ENCODE measurements at places on chromosomes 6 and 20.

- no peak for DNase-seq
Observed at GRCh38 chr6:110428153-110428552, 12.8 kb upstream of the DDO start.

DNA sequence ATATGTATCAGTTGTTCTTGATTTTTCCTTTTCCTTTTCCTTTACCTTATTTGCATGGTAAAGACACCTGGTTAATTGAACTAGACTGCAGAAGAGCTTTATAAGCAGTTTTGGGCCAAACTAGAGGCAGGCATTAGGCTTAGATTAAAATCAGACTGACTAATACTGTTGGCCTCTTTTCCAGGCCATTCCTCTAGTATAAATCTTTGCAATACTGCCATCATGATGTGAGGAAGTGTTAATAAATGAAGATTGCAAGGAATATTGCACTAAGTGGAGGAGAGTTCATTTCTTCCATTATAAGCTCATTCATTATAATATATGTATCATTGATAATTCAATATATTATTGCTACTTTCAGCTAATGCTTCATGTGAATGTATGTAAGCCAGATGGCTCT is 163.8 kb downstream of the MMUT start:
- no peak for DNase-seq

DNA sequence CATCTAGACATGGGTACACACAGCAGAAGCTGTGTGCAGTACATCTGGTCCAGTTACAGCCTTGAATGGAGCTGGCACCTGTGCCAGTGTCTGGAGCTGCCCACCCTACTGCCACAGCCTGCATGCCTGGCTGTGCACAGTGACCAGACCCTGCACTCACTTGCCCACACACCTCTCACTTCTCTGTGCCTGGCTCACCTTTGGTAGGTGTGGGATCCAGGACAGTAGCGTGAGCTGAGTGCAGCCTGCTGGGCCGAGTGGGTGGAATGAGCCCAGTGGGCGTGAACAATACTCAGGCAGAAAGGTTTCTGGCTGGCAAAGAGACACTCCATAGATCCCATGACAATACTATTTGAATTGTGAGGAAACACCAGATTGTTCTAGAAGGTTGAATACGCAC is 839.5 kb upstream of the FLRT3 start:
- no peak for DNase-seq

DNA sequence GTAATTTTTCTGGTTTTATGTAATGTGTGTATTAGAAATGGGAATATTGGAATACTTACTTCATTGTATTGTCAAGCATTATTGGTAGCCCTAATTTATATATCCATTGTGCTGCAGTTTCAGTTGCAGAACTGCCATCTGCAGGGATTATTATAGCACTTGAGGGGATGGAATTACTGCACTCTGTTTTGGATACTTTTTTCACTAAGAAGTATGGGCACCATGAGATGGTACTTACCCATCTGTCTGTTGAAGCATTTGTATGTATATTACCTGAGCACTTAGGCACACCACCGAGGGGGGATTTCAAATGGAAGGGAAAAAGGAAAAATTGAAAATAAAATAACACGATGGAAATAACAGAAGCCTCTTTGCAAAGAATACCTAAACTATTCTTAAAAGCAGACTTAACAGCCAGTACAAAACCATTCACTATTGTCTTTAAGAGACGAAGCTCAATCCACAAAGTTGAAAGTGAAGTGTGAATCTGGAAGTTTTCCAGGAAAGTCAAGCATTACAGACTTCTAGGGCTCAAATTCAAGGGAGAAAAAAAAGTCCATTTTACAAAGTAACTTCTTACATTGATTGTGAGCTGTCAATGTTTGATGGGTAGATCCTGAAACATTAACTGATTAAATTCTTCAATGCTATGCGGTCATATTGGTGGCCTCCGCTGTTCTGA is 318.7 kb downstream of the SOX4 start:
- no peak for DNase-seq

- no peak for DNase-seq
Observed at GRCh38 chr6:130760006-130760405, 67.2 kb upstream of the SMLR1 start.

DNA sequence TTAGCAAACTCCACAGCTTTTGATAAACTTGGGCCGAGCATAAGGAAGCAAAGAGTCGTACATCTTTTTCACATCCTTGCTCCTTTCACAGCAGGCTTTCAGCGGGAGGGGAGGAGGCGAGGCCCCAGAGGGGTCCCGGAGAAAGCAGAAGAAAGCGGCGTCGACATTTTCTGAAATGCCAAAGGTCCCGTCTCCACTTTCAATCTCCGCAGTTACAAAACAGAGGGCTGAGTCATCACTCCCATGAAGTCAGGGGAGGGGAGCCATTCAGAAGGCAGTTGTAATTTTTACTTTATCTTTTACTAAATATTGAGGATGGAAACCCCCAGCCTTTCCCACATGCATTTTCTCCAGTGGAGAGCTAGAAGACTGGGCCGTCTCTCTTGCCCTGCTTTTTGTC is 174.2 kb upstream of the THBS2 start:
- DNase-seq, result peak; percentile 16

DNA sequence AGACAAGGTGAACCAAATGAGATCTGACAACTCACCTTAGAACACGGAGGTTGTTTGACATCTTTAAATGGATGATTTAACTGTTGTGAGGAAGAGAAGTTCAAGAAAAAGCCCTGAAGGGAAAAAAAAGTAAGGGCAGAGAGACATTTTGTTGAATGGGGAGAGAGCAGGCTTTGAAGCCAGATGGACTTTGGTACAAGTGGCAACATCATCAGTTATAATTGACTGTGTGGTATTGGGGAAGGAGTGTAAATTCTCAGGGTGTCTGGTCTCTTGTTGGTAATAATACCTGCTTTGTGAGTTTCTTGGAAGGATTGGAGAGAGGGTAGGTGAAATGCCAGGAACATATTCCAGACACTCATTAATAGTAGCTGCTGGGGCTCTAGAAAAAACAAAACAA is 21.6 kb downstream of the OGFRL1 start:
- DNase-seq, result no peak

GRCh38 chr6:50821441-50822077 is 2.9 kb downstream of the TFAP2B start:
- no peak for DNase-seq

DNA sequence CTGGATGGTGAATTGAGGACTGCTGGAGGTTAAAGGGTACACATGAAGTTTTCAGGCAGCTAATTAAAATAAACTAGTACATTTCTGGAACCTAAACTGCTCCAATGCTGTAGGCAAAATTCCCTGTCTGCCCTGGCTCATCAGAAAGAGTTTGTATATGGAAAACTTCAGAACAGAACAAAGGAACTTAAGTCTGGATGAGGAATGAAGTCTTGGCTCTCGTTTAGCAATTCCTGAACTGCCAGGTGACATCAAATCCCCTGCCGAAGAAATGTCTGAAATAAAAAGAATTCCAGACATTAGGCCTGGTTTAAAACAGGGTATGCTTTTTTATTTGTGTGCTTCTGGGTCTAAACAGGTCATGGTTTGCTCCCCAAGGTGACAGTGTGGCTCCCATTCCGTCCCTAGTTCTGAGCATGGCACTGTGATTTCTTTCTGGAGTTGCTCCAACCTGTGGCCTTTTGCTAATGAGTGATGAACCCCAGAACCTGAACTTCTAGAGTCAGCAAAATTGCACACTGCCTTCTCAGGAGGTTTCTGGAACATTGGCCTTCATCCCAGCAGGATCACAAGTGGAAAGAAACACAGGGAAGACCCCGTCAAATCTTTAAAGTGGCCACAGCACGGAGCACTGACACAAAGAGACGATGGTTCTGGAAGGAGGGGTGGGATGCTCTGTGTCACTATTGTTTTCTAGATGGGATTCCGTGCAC is 129.4 kb upstream of the NAA20 start:
- no peak for DNase-seq

DNA sequence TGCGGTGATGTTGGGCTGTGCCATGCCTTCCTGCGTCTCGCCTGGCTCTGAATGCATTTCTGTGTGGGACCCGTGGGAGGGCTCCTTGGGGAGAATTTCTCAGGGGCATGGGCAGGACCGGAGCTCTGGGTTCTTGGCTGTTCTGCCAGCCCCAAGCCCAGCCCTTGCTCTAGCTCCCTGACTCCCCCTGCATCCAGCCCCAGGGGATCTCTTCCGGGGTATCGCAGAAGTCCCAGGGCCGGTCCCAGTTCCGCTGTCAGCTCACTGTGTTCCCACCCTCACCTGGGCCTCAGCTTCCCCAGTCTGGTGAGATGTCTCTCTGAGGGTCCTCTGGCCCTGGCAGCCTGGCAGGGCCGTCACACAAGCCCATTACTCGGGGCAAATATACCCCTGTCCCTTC is 20.5 kb downstream of the SPDEF start:
- DNase-seq, result no peak

GRCh38 chr6:113120582-113121285 is 736.4 kb upstream of the MARCKS start:
- DNase-seq, result peak; percentile 75

- DNase-seq, result no peak
Observed at GRCh38 chr20:2065099-2065498, 36.5 kb upstream of the STK35 start.

DNA sequence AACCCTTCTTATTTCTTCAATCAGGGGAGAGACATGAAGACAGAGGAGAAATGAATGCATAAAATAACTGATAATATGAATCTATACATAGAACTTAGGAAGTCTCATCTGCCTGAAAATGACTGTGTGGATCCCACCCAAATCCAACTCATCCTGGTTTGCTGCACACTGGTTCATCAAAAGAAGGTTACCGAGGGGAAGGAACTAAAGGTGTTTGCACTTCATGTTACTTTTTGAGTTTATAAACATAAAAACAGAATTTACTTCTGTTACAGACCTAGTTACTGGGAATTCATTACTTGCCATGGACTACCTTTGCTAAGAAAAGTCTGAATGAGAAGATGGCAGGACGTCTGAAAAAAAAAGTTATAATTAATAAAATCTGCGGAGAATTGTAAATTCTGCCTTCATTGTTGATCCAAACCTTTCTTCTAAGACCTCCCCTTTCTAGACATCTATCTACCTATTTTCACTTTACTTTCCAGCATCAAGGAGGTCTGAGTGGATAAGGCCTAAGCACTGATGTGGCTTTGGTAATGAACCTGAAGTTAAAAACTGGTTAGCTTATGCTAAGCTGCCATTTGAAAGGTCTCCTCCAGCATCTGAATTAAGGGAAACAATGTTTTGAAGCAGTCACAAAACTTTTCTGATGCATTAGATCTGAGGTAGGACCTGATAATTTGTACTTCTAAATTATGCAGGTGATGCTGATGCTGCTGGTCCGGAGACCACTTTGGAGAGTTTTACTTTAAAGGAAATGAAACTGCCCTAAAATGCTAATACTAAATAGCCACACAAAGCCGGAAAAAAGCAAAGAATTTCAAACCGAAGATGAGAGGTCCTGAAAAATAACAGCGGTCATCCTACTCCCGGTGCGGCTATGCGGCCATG is 84.0 kb downstream of the HFE start:
- no peak for DNase-seq

DNA sequence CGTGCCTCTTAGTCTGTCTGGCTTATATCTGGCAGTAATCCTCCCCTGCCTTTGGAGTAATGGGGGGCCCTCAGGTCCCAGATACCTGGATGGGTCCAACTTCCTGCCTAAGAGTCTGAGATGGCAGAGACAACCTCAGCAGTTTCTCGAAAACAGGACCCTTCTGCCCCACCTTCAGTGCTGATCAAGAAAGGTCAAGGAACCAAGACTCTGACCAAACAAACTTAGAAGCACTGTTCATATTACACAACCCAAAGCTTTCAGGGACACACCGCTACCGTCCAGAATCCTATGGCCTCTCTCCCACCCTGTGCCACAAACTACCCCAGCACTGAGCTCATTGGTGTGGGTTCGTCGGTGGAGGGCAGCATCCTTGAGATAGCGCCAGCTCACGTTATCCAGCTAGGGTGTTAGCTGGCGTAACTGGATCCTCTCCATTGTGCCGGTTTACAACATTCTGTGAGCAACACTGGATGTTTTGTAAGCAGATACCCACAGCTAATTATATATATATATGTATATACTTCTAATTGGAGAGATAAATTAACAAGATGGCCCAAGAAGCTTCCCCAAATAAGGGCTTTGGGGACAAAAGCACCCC is 7.6 kb upstream of the TMC2 start:
- no peak for DNase-seq

- no peak for DNase-seq
Observed at GRCh38 chr6:129662980-129663431, 47.0 kb downstream of the ARHGAP18 start.

- no peak for DNase-seq
Observed at GRCh38 chr20:50838707-50839385, 44.0 kb downstream of the BCAS4 start.

GRCh38 chr20:59788811-59789397 is 144.5 kb downstream of the SYCP2 start:
- DNase-seq, result no peak

DNA sequence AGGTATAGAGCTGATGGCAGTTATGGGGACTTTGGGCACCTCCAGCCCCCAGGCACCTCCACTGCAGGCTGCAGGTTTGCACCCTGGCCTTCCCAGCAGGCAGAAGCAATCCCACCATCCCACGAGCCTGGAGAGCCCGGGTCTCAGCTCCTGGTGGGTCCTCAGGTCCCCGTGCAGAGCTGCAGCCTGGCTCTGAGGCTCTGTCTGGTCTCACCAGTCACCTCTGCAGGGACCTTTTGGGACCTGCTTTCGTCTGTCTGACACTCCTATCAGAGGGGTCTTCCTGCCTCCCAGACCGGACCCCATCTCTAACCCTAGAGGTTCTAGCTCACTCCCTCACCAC is 41.9 kb downstream of the FGD2 start:
- no peak for DNase-seq

GRCh38 chr20:47452736-47453161 is 48.9 kb upstream of the NCOA3 start:
- no peak for DNase-seq

GRCh38 chr20:38985603-38986170 is 23.5 kb downstream of the DHX35 start:
- peak; percentile 71 for DNase-seq

DNA sequence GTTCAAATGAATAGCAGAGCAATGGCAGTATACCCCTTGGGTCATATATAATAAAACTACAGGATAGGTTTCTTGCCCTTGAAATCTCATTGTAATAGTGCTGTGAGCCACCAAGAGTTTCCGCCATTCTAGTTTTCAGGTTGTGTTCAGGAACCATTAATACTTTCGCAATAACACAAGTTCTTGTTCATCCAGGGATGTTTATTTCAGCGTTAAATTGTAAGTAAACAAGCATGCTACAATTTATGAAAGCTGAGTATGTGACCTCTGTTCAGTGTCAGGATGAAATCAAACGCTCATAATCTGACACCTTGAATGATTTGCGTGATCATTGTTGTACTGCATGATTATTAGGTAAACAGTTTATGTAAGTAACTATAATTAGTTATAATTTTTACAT is 22.8 kb downstream of the ANKS1A start:
- DNase-seq, result no peak

- no peak for DNase-seq
Observed at GRCh38 chr6:39269961-39270360, 40.7 kb upstream of the KCNK5 start.

DNA sequence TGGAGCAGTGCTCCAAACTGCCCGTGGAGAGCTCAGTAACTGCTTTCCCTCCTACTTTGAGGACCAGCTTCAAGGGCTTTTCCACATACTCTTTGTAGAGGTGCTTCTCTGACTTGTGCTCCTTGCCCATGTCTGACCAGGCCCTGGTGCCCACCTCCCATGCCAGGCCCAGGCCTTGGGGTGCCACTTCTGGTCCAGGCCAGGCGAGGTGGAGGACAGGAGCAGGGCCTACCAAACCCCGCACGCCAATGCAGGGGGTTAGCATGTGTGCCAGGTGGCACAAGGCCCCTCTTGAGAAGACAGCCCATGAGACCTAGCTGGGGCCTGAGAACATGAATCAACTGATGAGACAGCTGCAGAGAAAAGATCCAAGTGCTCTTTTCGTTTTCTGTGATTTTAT is 47.0 kb upstream of the PLN start:
- DNase-seq, result no peak
